ENCODE measurements at places on chromosomes 6 and 20. TPM values are rescaled to one million over a fixed set of nuclear protein-coding genes. Genes with fewer than 3 reads are reported as not detected.

DNA sequence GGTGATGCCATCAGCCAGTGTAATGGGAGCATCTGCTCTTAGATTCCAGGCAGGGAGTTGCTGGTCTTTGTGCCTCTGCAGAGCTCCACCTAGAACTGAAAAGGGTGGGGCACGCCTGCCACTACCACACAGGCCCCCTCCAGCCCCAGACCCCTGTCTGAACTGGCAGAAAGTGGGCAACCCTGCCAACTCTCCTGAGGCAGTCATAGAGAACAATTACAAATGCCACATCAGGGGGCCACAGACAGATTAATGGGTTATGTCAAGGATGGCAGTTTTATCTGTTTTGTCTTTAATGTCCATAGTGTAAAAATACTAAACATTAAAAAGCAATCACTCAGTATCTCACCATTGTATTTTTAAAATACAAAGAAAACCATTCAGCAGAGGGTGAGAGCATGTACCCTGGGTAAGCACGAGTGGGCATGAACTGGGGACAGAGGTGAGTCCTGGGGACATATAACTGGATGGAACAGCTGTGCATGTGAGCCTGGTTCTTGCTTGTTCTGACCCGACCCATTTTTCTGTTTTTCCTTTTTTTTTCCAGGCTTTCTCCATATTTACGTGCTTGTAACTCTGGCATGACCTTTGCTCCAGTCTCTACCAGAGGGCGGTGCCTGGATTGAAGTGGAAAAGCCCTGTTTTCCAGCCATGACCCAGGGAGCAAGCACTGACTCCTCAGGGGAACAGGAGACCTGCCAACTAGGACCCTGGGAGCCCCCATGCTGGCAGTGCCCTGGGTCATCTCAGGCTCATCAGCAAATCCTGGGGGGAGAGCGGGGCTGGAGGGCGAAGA is 8.2 kb downstream of the TRAF3IP2 start:
- no peak for DNase-seq

- peak; percentile 37 for DNase-seq
Observed at GRCh38 chr20:59455402-59456341, 148.7 kb upstream of the PHACTR3 start.

The MAP7 gene
- 1.4 TPM for total RNA-seq

GRCh38 chr6:75490706-75491105 is 2.9 kb downstream of the FILIP1 start:
- no peak for DNase-seq

- no peak for DNase-seq
Observed at GRCh38 chr20:50254466-50255079, 63.9 kb downstream of the CEBPB start.

GRCh38 chr20:59333951-59334350 is 33.5 kb downstream of the EDN3 start:
- no peak for DNase-seq

DNA sequence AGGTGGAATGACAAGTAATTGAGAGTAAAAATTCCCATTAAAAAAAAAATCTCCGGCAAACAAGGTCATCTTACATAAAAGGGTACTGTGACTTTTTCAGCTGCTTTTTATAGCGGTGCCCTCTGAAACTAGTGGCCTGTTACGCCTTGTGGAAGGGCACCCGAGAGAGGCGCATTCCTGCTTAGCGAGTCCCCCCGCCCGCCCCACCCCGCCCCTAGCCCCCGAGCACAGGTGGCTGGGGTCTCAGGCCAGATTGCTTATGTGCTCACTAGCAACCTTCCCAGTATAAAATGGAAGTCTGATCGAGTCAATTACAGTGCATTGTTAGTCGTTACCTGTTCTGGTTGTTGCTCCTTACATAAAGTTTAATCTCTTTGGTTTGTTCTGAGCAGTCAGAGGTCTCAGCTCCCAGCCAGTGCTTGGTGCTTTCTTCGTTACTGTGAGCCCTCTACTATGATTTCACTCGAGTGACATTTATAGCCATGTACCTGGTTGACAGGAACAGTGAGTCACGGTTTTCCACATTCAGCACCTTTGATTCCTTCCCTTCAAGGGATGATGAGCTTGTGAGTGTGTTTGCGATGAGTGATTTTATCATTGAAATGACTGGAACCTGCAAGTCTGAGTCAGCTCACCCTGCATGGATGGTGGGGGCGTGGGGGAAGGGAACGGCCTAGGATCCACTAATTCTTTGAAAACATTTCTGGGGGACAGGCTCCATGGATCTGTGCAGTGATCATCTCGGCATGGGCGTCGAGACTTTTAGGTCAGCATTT is 47.6 kb downstream of the ZDHHC14 start:
- DNase-seq: no peak

The PEX7 gene
- total RNA-seq: 5.3 TPM

The GNL1 gene
- total RNA-seq: 71.0 TPM

The BPIFB1 gene
- total RNA-seq: not detected

- DNase-seq: no peak
Observed at GRCh38 chr6:132404736-132405135, 3.5 kb upstream of the MOXD1 start.

DNA sequence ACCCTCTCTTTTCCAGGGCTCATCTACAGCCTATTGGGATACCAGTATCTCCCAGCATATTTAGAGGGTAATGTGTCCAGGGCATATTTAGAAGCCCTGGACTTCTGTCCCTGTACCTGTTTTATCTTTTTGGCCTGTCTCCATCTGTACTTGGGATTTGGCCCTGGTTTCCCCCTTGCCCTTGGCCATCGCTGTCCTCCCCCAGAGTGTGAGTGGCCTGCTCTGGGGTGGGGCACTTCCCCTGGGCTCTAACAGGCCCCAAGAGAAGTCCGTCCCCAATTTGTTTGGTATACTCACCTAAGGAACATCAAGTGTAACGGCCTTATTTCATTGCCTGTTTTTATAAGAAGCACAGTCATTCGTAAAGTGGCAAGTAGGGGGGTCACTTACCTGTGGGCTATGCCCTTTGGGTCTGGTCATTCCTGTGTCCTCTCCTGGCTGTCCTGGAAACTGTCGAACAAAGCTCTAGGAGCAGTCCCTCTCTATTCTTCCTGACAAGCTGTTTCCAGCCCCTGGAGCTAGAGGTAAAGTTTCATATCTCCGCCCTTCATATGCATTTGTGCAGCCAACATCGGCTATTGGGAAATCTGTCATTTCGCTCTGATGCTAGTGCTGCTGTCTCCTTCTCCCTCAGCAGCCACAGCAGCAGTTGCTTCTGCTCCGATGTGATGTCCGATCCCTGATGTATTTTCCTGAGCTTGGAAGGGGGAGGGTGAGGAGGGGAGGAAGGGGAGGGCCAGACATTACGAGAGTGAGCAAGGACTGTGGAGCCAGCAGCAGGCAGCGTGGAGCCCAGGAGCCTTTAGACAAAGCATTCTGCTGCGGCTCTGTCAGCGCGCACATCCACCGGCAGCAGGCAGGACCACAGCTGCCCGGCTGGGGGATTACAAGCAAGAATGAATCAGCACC is 83.4 kb downstream of the TCP11 start:
- DNase-seq: no peak

The EDN3 gene
- total RNA-seq: 0.20 TPM

The CALHM4 gene
- not detected for total RNA-seq

- no peak for DNase-seq
Observed at GRCh38 chr20:47181056-47181862, 175.2 kb downstream of the ZMYND8 start.

DNA sequence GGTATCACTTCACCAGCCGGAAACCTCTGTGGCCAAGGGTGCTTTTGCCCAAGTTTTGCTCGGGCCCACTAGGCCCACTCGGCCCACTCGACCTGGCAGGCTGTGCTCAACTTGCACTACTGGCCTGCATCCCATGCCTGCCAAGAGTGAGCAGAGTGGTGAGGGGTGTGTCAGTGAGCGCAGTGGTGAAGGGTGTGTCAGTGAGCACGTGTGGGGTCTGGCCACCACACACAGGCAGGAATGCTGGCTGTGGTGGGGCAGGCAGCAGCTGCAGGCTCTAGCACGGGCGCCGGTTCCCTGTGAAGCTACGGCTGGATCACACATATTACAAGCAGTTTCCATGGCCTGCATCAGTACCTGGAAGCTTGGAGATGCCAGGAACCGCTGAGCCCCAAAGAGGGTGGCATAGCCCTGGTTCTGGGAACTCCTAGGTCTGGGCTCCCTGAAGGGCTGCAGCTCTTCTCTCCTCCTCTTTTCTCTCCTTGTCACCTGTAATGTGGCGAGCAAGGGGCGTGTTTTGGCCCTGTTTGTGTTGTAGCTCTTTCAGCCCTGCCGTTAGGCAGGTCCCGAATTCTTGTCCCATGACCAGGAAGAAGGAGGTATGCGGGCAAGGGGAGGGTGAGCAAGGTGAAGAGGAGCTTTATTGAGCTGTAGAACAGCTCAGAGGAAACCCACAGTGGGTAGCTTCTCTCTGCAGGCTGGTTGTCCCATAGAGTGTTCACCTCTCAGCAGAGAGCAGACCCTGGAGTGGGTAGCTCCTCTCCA is 51.0 kb upstream of the CLDN20 start:
- DNase-seq: no peak

- no peak for DNase-seq
Observed at GRCh38 chr6:72132851-72133250, 246.5 kb downstream of the RIMS1 start.

- DNase-seq: no peak
Observed at GRCh38 chr6:80618953-80619352, 512.5 kb downstream of the BCKDHB start.

DNA sequence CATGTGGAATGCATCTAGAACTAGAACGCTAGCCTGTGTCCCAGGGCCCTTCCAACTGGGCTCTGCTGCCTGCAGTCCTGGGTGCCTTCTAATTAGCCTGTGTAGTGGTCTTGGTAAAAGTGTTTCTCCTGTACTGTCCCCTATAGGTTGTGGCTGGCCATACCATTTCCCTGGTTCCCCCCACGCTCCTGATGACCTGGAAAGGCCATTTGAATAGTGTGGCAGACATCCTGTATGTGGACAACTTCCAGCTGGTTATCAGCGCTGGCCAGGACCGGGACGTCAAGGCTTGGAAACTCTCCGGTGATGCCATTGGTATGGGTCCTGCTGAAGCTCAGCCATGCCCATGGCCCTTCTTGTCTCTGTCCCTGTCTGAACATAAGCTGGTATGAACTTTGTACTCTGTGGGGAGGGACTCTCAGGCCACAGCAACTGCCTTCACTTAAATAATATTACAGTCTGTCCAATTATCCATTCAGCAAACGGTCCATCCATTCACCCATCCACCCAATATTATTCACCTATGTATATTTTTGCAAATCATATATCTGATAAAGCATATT is 60.7 kb downstream of the SUN5 start:
- no peak for DNase-seq

GRCh38 chr6:37525460-37526357 is 26.0 kb upstream of the CCDC167 start:
- DNase-seq: no peak

The CST7 gene
- total RNA-seq: not detected

The ANKRD6 gene
- 20.5 TPM for total RNA-seq
